ENCODE measurements at places on chromosomes 13 and 19. TPM values are rescaled to one million over a fixed set of nuclear protein-coding genes. Genes with fewer than 3 reads are reported as not detected.

LILRB2 gene
- total RNA-seq: not detected

THSD8 gene
- total RNA-seq: not detected

PSG3 gene
- not detected for total RNA-seq

ZNF540 gene
- total RNA-seq: 0.19 TPM

LCP1 gene
- total RNA-seq: not detected

FBXO17 gene
- 31.2 TPM for total RNA-seq

All from LHCN-M2 (cell line).